T-helper 2 cell treated with Interferon-gamma antibody and Interleukin-4, amounts not matched to agents 5 μg/mL and 100 μg/mL, for 36 hours (primary cell): ENCODE measurements at places on chromosomes 4 and X.
A peak's percentile ranks its signal among the peaks of the same experiment; 100 is the strongest.

GRCh38 chr4:38233727-38234480 lies 273.7 kb downstream of the PTTG2 start:
- no peak for DNase-seq
- no peaks in the 10 kb centered on the region for H3K36me3 ChIP-seq
- no peak overlapping the region for H3K4me3 ChIP-seq
- H3K27ac ChIP-seq = no peak overlapping the region
- no peaks in the 10 kb centered on the region for H3K4me1 ChIP-seq

DNA sequence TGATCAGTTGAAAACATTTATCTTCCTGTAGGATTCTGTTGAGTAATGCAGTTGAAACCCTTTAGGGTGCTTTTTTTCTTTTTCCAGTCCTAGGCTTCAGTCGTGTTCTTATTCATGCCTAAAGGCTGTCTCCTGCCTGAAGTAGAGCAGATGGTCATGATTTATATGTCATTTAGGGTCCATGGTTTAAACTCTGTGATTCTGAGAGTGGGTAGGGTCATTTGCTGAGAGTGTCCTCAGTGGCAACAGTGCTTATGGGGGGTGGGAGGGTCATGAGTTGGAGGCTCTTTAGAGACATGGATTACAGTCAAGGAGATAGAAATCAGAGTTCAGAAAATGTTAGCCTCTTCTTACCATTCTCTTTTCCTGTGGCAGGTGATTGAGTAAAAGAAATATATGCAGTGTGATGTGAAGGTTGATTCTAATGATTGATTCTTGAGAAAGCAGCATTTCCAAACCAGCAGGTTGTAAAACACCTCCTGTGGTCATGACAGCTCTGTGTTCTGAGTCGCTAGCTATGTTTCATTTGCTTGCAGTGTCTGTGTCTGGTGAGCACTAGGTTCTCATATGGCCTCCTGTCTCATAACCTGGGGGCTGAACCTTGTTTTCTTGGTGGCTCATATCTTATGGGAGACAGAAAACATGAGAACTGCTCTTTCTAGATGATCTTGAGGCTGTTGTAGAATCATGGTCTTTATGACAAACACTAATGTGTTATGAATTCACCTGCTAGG lies 60.4 kb downstream of the JADE1 start:
- H3K4me1 ChIP-seq = peaks cover 3% of the 10 kb centered on the region
- H3K36me3 ChIP-seq = peaks cover 76% of the 10 kb centered on the region
- no peak overlapping the region for H3K27ac ChIP-seq
- no peak overlapping the region for H3K4me3 ChIP-seq
- no peaks in the 10 kb centered on the region for H3K27me3 ChIP-seq

- no peak for DNase-seq
- no peaks in the 10 kb centered on the region for H3K27me3 ChIP-seq
- peaks cover 31% of the 10 kb centered on the region for H3K36me3 ChIP-seq
- no peak overlapping the region for H3K27ac ChIP-seq
Measured at GRCh38 chr4:55876387-55876786, 22.9 kb downstream of the EXOC1 start.

DNA sequence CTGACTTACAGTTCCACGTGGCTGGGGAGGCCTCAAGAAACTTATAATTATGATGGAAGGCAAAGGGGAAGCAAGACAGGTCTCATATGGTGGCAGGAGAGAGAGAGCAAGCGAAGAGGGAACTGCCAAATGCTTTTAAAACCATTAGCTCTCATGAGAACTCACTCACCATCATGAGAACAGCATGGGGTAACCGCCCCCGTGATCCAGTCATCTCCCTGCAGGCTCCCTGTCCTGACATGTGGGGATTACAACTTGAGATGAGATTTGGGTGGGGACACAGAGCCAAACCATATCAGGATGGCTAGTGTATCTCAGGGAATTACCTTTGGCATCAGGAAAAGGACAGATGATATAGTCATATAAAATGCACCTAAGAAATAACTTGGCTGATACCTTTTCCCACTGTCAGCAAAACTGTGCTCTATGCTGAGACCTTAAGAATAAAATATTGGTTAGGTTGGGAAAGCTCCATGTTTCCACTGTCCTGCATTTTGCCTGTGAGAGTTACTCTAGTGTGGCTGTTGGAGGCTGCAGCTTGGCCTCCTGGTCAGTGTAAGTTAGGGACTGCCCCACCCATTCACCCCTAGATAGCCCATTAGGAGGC lies 110.3 kb downstream of the UCHL1 start:
- no peak overlapping the region for H3K27ac ChIP-seq
- no peaks in the 10 kb centered on the region for H3K4me1 ChIP-seq
- H3K27me3 ChIP-seq = peaks cover 18% of the 10 kb centered on the region
- no peak for DNase-seq

- H3K27me3 ChIP-seq = no peaks in the 10 kb centered on the region
- no peaks in the 10 kb centered on the region for H3K4me1 ChIP-seq
- DNase-seq = no peak
- no peak overlapping the region for H3K4me3 ChIP-seq
Measured at GRCh38 chrX:138748480-138748879, 37.0 kb upstream of the FGF13 start.

- no peaks in the 10 kb centered on the region for H3K27me3 ChIP-seq
- H3K36me3 ChIP-seq = peaks cover 21% of the 10 kb centered on the region
- peak overlapping the region; percentile 62 for H3K4me3 ChIP-seq
- DNase-seq = no peak
Measured at GRCh38 chrX:154513716-154514115, 2.3 kb downstream of the FAM3A start.

- no peaks in the 10 kb centered on the region for H3K27me3 ChIP-seq
- no peaks in the 10 kb centered on the region for H3K4me1 ChIP-seq
- H3K4me3 ChIP-seq = no peak overlapping the region
- H3K27ac ChIP-seq = no peak overlapping the region
Measured at GRCh38 chr4:105843941-105844340, 51.3 kb upstream of the NPNT start.

DNA sequence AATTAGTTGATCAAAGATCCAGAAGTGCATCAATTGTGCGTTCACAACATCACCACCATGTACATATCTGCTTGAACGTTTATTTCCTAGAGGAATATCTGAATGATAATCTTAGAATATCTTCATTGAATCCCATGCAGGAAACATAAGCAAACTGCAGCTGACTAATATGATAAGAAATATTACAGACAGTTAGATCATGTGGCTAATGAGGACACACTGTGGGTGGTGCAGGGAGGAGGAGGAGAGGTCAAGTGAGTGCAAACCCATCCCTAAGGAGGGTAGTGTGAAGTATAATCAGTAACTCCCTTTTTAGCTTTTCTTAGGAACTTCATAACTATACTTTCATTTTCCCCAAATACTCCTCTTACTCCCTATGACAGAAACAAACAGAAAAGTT lies 58.3 kb upstream of the HPGD start:
- no peak overlapping the region for H3K4me3 ChIP-seq
- H3K27me3 ChIP-seq = peaks cover 8% of the 10 kb centered on the region
- H3K27ac ChIP-seq = no peak overlapping the region

GRCh38 chrX:37959212-37960021 lies 46.9 kb upstream of the SYTL5 start:
- no peak for DNase-seq
- no peaks in the 10 kb centered on the region for H3K27me3 ChIP-seq

DNA sequence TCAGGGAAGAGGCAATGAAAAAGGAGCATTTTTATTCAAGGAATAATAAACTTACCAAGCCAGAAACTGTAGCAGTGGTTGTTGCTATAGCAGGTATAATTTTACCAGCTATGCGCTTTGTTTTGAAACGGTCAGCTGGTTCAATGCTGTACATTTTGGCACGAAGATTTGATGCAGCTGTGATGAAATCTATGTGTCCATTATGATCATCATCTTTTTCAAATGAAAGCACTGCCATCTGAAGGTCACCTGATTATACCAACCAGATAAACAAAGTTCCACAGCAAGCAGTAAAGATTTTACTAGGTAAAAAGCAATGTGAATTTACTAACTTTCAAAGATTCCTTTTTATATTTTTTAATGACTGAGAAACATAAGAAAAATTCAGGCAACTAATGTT lies 66.4 kb downstream of the STAP1 start:
- H3K4me3 ChIP-seq = no peak overlapping the region
- H3K27me3 ChIP-seq = no peaks in the 10 kb centered on the region
- peaks cover 4% of the 10 kb centered on the region for H3K4me1 ChIP-seq
- peaks cover 47% of the 10 kb centered on the region for H3K36me3 ChIP-seq

- no peaks in the 10 kb centered on the region for H3K27me3 ChIP-seq
- no peak for DNase-seq
- H3K27ac ChIP-seq = no peak overlapping the region
- no peaks in the 10 kb centered on the region for H3K4me1 ChIP-seq
- H3K4me3 ChIP-seq = no peak overlapping the region
Measured at GRCh38 chr4:83828601-83829000, 292.7 kb downstream of the GPAT3 start.
